ENCODE measurements at places on chromosomes 7 and 10. TPM values are rescaled to one million over a fixed set of nuclear protein-coding genes. Genes with fewer than 3 reads are reported as not detected.

Gene AOAH
- not detected for total RNA-seq

Gene FKBP14
- 72.1 TPM for total RNA-seq

Gene MSMB
- not detected for total RNA-seq

Gene PTPN20
- not detected for total RNA-seq

Gene WEE2
- total RNA-seq = not detected

Gene MMP21
- not detected for total RNA-seq

GRCh38 chr7:17654940-17655339, 285.4 kb downstream of the SNX13 start:
- H3K4me1 ChIP-seq = peaks cover 50% of the 10 kb centered on the region
- no peaks in the 10 kb centered on the region for H3K27me3 ChIP-seq
- no peak overlapping the region for H3K4me3 ChIP-seq
- H3K27ac ChIP-seq = peak overlapping the region; percentile 18
- H3K36me3 ChIP-seq = no peaks in the 10 kb centered on the region
- no peak for DNase-seq

- no peak overlapping the region for H3K27ac ChIP-seq
- DNase-seq = no peak
- H3K36me3 ChIP-seq = no peaks in the 10 kb centered on the region
- H3K27me3 ChIP-seq = no peaks in the 10 kb centered on the region
- no peak overlapping the region for H3K4me3 ChIP-seq
Measured at GRCh38 chr10:119750391-119751230, 24.8 kb downstream of the INPP5F start.

DNA sequence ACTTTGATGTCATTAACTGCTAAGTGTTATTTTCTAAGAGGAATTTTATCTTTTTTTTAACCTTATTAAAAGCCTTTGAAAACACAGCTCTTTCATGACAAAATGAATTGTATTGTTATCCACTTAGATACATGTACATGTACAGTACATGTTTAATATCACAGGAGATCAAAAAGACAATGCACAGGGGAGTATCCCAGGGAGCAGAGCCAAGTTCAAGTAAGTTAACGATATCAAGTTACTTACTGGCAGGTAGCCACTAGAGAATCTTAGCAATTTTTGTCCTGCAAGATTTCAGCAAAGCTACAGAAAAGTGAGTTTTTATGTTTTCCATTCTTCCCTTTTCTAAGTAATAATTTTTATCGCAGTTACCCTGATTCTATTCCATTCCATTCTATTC, 33.9 kb upstream of the ARL4A start:
- H3K4me3 ChIP-seq = no peak overlapping the region
- H3K27me3 ChIP-seq = no peaks in the 10 kb centered on the region
- peaks cover 14% of the 10 kb centered on the region for H3K4me1 ChIP-seq
- no peak for DNase-seq

- no peak for DNase-seq
- H3K27ac ChIP-seq = no peak overlapping the region
- peaks cover 10% of the 10 kb centered on the region for H3K4me1 ChIP-seq
- H3K4me3 ChIP-seq = no peak overlapping the region
- H3K36me3 ChIP-seq = no peaks in the 10 kb centered on the region
Measured at GRCh38 chr7:71735961-71736556, 604.1 kb downstream of the GALNT17 start.

GRCh38 chr10:132208462-132209050, 21.8 kb downstream of the DPYSL4 start:
- no peak for DNase-seq
- peaks cover 9% of the 10 kb centered on the region for H3K4me1 ChIP-seq
- H3K27ac ChIP-seq = peak overlapping the region; percentile 49
- H3K36me3 ChIP-seq = peaks cover 3% of the 10 kb centered on the region
- H3K4me3 ChIP-seq = no peak overlapping the region

- DNase-seq = no peak
- H3K27me3 ChIP-seq = no peaks in the 10 kb centered on the region
- H3K36me3 ChIP-seq = peaks cover 5% of the 10 kb centered on the region
- H3K27ac ChIP-seq = no peak overlapping the region
- no peak overlapping the region for H3K4me3 ChIP-seq
- peaks cover 12% of the 10 kb centered on the region for H3K4me1 ChIP-seq
Measured at GRCh38 chr10:12603766-12604470, 254.6 kb downstream of the CAMK1D start.

DNA sequence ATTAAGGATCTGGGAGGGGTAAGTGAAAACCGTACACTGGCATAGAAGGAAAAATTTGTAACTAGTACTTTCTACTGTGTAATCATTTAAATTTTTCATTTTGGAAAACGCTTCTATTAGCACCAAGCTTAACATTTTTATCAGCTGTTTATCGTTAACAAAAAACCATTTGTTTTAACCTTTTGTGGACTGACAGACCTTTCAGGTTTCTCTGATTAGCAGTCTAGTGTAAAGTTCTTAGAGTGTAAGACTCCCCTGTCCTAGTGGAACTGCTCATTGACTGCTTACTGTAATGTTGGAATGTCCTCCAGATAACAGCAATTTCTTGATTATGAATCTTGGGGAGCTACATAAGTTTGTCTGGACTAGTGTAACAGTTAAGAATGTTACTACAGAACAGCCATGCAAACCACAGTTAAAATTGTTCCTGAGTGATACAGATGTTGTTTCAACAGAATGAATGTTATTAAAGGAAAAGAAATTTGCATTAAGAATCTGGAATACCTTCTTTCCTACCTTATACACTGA, 2.0 kb downstream of the DBF4 start:
- H3K27me3 ChIP-seq = no peaks in the 10 kb centered on the region
- peaks cover 34% of the 10 kb centered on the region for H3K4me1 ChIP-seq
- no peaks in the 10 kb centered on the region for H3K36me3 ChIP-seq
- no peak for DNase-seq

DNA sequence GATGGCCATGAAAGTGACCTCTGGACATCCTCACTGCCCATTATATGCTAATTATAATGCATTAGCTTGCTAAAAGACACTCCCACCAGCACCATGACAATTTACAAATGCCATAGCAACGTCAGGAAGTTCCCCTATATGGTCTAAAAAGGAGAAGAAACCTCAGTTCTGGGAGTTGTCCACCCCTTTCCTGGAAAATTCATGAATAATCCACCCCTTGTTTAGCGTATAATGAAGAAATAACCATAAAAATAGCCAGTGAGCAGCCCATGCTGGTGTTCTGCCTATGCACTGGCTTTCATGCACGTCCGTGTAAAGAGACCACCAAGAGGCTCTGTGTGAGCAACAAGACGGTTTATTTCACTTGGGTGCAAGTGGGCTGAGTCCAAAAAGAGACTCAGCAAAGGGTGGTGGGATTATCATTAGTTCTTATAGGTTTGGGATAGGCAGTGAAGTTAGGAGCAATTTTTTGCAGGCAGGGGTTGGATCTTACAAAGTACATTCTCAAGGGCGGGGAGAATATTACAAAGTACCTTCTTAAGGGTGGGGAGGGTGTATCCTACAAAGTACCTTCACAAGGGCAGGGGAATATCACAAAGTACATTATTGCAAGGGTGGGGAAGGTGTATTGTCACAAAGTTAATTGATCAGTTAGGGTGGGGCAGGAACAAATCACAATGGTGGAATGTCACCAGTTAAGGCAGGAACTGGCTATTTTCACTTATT, 45.6 kb downstream of the LBX1 start:
- DNase-seq = no peak
- no peak overlapping the region for H3K27ac ChIP-seq
- H3K27me3 ChIP-seq = peaks cover 29% of the 10 kb centered on the region

- no peak overlapping the region for H3K4me3 ChIP-seq
- no peak overlapping the region for H3K27ac ChIP-seq
- H3K27me3 ChIP-seq = no peaks in the 10 kb centered on the region
- H3K36me3 ChIP-seq = peaks cover 13% of the 10 kb centered on the region
- DNase-seq = no peak
Measured at GRCh38 chr7:75696263-75697037, 42.3 kb downstream of the HIP1 start.

DNA sequence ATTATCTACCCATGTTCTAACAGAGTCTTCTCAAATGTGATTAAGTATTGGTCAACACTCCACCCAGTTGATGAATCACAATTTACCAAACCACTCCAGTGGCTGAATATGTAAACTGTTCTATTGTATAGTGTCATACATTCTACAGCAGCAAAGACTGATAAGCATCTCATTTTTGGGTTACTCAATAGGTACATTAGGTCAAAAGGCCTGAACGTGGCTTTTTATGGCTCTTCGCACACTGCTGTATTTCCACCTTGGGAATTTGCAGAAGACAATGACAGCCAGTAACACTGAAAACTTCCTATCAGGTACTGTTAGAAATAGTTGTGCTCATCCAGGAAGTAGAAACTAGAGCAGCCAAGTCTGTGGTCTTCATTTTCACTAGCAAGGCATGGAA, 166.9 kb downstream of the GLI3 start:
- no peaks in the 10 kb centered on the region for H3K36me3 ChIP-seq
- peaks cover 19% of the 10 kb centered on the region for H3K4me1 ChIP-seq
- no peaks in the 10 kb centered on the region for H3K27me3 ChIP-seq
- no peak for DNase-seq
- no peak overlapping the region for H3K27ac ChIP-seq

GRCh38 chr10:78952030-78952429, 116.7 kb upstream of the ZMIZ1 start:
- H3K4me1 ChIP-seq = peaks cover 5% of the 10 kb centered on the region
- no peak overlapping the region for H3K4me3 ChIP-seq
- no peak overlapping the region for H3K27ac ChIP-seq
- H3K36me3 ChIP-seq = no peaks in the 10 kb centered on the region
- no peak for DNase-seq

DNA sequence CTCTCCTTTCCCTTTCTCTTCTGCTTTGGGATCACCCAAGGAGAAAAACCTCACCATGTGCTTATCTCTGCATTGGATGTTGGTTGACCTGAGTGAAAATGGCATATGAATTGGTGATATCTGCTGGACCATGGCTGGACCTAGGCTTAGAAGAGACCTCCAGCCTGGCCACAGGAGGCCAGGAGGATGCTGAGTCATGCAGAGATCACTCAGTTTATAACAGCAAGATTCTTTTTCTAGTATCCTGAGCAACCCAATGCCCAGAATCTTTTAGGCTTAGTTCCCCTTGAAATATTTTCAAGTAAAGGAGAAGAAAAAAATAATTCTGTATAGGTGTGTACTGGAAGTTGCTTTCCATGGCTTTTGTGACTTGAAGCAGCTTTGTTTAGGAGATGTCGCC, 236.3 kb downstream of the KLF6 start:
- peak overlapping the region; percentile 87 for H3K27ac ChIP-seq
- peaks cover 2% of the 10 kb centered on the region for H3K36me3 ChIP-seq

- H3K36me3 ChIP-seq = no peaks in the 10 kb centered on the region
- H3K27ac ChIP-seq = no peak overlapping the region
- no peaks in the 10 kb centered on the region for H3K4me1 ChIP-seq
Measured at GRCh38 chr7:34160261-34160752, 255.0 kb downstream of the BMPER start.

GRCh38 chr7:134685250-134685649, 38.6 kb downstream of the BPGM start:
- no peak for DNase-seq
- no peaks in the 10 kb centered on the region for H3K27me3 ChIP-seq
- no peak overlapping the region for H3K27ac ChIP-seq
- H3K36me3 ChIP-seq = no peaks in the 10 kb centered on the region
- peaks cover 30% of the 10 kb centered on the region for H3K4me1 ChIP-seq

GRCh38 chr7:27064159-27064558, 31.6 kb downstream of the HOXA1 start:
- no peak for DNase-seq
- H3K4me1 ChIP-seq = peaks cover 4% of the 10 kb centered on the region
- H3K27me3 ChIP-seq = peaks cover 31% of the 10 kb centered on the region
- H3K36me3 ChIP-seq = no peaks in the 10 kb centered on the region

DNA sequence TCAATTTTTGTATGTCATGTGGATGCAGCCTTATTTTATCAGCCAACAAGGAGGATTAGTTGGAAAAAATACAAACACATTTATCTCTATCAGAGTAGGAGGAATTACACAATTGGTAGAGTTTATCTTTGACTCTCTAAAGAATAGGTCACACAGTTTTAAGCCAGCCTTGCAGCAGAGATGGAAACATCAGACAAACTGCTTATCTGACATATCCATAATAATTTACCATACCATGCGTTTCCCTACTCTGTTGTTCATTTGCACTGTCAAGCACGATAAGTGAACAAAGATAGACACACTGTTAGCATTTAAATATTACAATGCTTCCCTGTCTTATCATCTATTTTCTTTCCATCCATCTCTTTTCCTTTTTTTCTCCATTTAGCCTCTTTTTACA, 283.7 kb upstream of the SMIM30 start:
- no peaks in the 10 kb centered on the region for H3K4me1 ChIP-seq
- no peak overlapping the region for H3K27ac ChIP-seq
- peaks cover 25% of the 10 kb centered on the region for H3K27me3 ChIP-seq
- DNase-seq = no peak
- no peak overlapping the region for H3K4me3 ChIP-seq

GRCh38 chr10:17003151-17003550, 126.5 kb downstream of the CUBN start:
- no peak for DNase-seq
- peaks cover 87% of the 10 kb centered on the region for H3K4me1 ChIP-seq
- no peaks in the 10 kb centered on the region for H3K36me3 ChIP-seq
- H3K27me3 ChIP-seq = no peaks in the 10 kb centered on the region
- H3K27ac ChIP-seq = peak overlapping the region; percentile 99

GRCh38 chr7:156816943-156817572, 75.9 kb downstream of the LMBR1 start:
- no peak overlapping the region for H3K27ac ChIP-seq
- H3K36me3 ChIP-seq = peaks cover 5% of the 10 kb centered on the region
- no peaks in the 10 kb centered on the region for H3K27me3 ChIP-seq
- H3K4me1 ChIP-seq = peaks cover 3% of the 10 kb centered on the region

DNA sequence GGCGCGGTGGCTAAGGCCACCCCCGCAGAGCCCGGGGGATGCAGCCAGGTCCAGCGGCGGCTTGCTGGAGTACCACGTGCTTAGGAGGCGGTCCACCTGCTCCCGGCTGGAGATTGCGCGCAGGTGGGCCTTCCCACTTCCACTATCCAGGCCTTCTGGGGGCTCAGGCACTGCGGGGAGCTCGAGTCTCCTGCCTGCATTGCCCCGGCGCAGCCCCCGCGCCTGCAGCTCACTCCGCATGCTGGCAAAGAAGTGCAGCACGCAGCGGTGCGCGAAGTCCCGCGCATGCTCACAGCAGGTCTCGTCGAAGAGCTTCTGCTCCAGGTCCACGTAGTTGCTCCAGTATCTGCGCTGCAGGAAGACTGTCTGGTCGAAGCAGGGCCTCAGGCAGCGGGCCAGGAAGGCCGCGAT, 5.8 kb downstream of the CALHM3 start:
- peaks cover 18% of the 10 kb centered on the region for H3K27me3 ChIP-seq
- H3K27ac ChIP-seq = no peak overlapping the region
- H3K4me3 ChIP-seq = no peak overlapping the region
- DNase-seq = no peak
- H3K4me1 ChIP-seq = no peaks in the 10 kb centered on the region

- H3K4me3 ChIP-seq = no peak overlapping the region
- H3K27ac ChIP-seq = no peak overlapping the region
- DNase-seq = no peak
- H3K27me3 ChIP-seq = no peaks in the 10 kb centered on the region
Measured at GRCh38 chr10:12208460-12208859, 12.5 kb downstream of the CDC123 start.
